ENCODE measurements at places on chromosomes 4 and X.

- no peak for DNase-seq
Observed at GRCh38 chrX:120023259-120023658, 54.2 kb downstream of the RHOXF2B start.

DNA sequence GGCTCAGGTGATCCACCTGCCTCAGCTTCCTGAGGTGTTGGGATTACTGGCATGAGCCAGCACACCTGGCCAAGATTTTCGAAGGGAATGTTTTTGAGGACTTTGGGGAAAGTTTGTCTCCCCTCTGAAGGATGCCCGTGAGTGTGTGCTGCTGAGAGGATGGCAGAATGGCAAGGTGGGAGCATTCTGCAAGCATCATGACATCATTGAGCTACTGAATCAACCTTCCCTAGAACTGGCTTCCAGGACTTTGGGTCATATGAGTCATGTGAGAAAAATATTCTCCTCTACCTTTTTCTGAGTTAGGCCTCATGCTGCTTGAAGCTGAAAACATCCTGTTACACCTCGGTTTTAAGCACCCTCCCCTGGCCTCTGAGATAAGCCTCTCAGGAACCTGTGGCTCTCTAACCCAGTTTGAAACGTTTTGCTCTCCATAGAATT lies 31.0 kb downstream of the TMEM131L start:
- no peak for DNase-seq

DNA sequence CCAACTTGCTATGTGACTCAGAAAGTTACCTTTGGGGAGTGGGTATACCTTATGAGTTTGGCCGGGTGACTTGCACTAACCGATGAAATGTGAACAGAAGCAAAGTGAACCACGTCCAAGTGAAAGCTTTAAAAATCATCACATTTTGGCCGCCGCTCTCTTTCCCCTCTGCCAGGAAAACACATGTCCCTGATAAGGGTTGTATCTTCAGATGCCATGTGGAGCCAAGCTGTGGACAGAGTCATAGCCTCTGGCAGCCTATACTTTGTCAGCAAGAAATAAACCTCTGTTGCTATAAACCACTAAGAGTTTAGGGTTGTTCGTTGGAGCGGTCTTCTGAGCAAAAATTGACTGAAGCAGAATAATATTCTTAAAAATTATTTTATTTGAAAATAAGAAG lies 92.3 kb downstream of the PRDM5 start:
- no peak for DNase-seq

DNA sequence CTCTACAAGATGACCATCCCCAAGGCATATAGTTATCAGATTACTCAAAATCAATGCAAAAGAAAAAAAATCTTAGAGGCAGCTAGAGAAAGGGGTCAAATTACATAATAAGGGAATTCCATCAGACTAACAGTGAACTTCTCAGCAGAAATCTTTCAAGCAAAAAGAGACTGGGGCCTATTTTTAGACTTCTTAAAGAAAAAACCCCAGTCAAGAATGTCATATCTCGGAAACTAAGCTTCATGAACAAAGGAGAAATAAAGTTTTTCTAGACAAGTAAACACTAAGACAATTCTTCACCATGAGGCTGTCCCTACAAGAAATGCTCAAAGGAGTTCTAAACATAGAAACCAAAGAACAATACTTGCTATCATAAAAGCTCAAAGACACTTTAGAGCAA lies 51.7 kb downstream of the RAB28 start:
- DNase-seq = no peak

- no peak for DNase-seq
Observed at GRCh38 chr4:154009788-154010187, 220.9 kb upstream of the SFRP2 start.

GRCh38 chr4:14669371-14669770 lies 332.9 kb upstream of the CPEB2 start:
- no peak for DNase-seq

GRCh38 chr4:188911199-188911598 lies 772.0 kb downstream of the TRIML1 start:
- no peak for DNase-seq

- no peak for DNase-seq
Observed at GRCh38 chr4:154315741-154316140, 175.9 kb downstream of the DCHS2 start.

DNA sequence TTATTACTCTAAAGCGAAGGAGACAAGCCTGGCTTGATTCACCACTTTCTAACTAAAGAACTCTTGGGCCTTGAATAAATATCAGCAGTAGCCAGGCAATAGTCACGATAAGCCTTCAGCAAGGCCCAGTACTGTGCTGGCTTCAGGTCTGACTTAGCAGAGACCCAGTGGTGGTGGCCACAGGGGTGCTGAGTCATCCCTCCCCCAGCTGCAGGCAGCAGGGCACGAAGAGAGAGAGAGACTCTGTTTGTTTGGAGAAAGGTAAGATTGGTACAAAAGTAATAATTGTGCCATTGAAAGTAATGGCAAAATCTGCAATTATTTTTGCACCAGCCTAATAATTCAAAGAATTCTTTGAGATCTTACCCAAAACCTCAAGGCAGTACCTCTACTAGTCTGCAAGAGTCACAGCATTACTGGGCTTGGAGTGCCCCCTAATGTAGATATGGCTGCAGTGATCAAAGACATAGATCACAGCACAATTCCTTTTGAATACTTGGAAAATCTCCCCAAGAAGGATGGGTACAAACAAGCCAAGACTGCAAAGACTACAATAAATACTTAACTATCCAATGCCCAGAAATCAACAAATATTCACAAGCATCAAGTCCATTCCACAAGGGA lies 159.5 kb upstream of the USP38 start:
- no peak for DNase-seq

DNA sequence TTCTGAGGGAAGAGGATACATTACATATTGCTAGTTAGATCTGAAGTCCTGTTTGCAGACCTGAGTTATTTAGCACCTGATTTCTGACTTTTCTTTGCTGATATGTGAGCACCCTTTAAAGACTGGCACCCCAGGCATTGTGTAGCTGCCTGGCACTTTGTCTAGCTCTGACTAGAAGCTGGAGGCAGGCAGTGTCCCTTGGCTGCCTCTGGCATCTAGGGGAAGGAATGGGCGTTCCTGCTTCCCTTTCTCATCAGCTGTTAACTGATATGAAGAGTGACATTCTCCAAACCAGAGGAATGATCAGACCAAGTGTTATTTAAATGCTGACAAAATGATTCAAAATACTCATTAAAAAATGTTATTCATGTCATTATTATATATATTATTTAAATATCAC lies 30.3 kb upstream of the SHISA3 start:
- DNase-seq = no peak

DNA sequence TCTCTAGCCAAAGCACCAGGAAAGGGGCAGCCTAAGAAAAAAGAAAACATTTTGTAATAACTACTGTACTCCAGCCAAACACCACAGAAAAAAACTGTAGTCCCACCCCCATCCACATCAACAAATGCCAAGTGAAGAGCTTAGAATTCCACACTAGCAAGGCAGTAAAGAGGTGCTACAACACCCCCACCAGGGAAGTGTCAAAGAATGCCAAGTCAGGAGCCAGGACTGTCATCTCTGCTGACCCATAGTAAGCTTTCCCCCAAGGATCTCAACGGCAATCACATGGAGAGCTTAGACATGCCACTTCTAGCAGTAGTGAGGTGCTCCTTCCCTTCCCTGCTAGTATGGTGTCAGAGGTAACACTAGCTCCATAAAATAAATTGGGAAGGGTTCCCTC lies 34.4 kb upstream of the CCDC160 start:
- no peak for DNase-seq

DNA sequence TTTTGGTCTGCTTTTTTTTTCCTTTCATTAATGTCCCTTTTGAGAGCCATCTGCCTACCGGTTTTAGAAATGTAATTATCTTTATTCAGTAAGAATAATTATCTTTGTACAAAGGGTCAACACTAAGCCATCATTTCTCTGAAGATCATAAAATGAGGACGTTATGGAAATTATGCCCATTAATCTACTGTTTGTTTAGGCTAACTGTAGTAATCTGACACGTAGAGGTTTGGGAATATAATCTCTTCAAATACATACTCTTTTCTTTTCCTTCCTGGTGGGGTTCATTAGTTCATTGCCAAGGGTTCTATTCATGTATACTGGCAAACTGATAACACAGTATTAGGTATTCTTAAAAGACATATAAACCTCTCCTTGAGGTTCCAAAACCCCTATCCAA lies 3.8 kb upstream of the HSD17B13 start:
- no peak for DNase-seq

DNA sequence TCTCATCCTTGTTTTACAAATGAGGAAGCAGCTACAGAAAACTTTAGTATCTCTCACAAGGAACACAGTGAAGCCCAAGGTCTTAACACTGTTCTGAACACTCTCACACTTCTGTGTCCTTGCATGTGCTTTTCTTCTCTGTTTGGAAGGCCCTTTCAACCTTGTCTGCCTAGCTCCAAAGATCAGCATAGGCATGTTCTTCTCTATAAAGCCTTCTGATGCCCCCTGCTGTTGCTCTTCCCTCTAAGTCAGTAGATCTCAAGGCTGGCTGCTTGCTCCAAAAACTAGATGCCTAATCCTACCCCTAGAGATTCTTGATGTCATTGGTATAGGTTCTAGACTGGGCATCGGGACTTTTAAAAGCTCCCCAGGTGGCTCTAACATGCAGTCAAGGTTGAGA lies 5.9 kb downstream of the APOO start:
- DNase-seq = peak; percentile 76

- no peak for DNase-seq
Observed at GRCh38 chr4:125837493-125838201, 522.9 kb downstream of the FAT4 start.

DNA sequence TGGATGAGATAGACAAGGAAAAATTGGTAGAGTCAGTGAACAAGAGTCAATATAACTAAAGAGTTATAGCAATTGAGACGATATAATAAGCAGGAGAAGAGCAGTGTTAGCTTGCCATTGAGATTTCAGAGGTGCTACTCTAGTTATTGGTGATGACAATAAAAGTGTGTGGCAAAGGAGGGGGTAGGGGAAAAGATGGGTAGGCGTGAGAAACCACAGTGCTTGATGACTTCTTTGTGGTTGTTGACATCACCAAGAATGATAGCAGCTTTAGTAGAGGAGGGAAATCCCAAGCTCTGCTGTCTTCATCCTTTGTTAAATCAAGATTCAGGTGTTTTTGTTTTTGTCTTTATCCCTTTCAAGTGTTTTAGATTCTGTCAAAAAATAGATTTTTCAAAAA lies 179.9 kb upstream of the PPP3CA start:
- DNase-seq = no peak

DNA sequence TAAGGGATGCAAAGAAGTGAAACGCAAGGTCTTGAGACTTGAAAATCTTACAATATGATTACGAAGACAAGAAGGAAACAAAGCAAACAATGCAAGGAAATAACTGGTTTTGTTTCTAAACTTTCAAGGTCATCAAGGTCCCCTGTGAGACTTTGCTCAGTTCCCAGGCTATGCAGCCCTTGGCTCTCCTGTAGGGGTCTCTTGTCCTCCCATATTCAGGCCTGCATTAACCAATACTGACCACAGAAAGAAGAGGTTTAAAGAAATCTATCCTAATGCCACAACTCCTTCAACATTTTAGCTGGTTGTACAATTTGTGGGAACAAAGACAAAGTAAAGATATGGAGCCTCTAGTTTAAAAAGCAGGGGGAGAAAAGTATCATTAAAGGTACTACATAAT lies 209.2 kb downstream of the LHFPL1 start:
- DNase-seq = no peak

GRCh38 chr4:7285244-7286094 lies 93.1 kb downstream of the SORCS2 start:
- peak; percentile 44 for DNase-seq

DNA sequence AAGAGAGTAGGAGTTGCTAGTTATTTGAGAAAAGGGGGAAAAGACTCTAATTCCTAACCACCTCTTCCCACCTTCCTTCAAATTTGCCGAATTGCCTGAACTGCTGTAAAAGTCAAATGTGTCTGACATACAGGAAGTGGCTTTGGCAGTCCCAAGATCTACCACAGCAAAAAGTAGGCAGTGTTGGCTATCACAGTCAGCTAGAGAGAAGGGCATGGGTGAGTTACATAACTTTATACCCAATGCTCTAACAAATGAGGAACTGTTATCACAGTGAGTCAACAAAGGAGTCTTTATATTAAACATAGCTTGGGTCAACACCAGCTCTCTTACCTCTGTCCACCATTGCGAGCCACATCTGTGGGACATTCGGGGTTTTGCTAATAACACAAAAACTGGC lies 2.4 kb upstream of the MBNL3 start:
- no peak for DNase-seq

DNA sequence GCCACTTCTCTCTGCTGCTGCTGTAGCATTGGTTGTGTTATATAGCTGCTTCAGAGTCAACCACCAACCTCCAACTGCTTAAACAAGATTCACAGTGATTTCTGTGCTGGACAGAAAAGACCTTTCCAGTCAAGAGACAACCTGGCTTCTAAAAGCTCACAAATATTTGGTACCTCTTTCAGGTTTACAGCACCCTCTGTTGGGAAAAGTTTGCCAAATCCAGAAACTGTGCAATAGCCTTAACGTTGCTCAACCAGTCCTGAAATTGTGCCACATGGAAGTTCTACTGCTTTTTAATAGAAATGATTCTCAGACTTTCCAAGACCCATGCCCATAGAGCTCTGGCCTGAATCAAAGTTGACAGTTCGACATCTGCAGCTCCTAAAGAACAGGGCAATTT lies 842.1 kb upstream of the HTR2C start:
- DNase-seq = no peak

- no peak for DNase-seq
Observed at GRCh38 chr4:110865611-110866259, 242.9 kb upstream of the PITX2 start.

GRCh38 chr4:147844781-147845180 lies 112.9 kb downstream of the ARHGAP10 start:
- DNase-seq = no peak

GRCh38 chr4:164700471-164700870 lies 53.5 kb upstream of the SMIM31 start:
- no peak for DNase-seq

DNA sequence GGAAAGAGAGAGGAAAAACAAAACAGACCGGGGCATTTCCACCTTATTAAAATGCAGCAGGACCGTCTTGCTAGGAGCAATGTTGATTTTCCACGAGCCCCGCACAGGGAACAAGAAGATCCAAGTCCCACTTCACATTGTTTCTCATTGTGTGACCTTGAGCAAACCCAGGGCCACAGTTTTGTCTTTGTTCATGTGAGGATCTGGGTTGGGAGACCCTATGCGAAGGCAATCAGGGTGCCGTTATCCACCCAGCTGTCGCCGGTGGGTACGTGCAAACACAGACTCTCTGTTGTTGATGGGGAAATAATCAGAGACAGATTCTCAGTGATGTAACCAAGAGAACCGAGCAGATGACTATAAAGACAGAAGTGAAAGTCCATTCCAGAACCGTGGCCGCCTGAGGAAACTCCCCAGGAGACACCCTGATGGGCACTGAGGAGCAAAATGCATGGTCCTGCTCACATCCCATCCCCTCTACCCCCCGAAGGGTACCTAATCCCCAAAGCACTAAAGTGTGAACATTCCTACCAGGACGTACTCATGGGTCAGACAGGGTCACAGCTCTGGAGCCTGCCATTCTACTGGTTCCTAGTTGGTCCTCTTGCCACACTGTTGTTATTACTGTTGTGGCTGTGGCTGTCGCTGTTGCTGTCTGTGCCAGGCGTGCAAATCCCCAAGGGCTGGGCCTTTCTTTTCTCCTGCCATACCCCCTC lies 102.7 kb upstream of the RBPJ start:
- peak; percentile 50 for DNase-seq

Data from hippocampal formation (tissue), 2 donors.